Natural killer cell (primary cell): ENCODE measurements at places on chromosomes 3 and 15. TPM values are rescaled to one million over a fixed set of nuclear protein-coding genes. Genes with fewer than 3 reads are reported as not detected.
A peak's percentile ranks its signal among the peaks of the same experiment; 100 is the strongest.

DNA sequence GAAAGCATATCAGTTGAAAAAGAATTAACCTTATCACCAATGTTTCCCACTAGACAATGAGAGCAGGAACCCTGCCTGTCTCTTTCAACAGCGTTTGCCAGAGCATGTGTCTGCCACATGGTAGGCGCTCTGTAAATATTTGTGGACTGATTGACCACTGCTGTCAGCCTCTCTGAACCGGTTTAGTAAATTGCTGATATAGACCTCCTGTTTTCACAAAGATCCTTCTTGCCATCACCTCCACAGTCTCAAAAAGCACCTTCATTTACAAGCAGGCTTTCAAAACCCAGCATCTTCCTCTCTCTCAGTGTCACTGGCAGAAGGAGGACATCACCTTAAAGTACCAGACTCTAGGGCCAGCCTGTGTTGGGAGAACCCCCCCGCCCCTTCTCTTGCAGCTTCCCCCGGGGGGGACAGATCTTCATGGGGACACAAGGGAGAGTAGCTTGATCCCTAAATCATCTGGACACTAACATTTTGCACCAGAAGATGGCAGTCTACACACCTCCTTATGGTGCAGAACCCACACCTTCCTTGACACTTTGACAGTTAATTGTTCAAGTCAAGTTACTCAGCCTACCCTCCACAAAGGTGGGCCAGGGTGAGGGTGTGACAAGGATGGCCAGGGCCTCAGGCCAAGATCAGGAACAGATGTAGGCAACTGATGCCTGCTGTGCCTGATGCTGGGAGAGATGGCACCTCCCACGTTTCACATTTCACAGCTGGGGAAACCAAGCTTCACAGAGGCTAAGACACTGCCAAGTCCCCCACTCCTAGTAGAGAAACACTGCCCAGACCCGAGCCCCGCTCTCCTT, 37.8 kb upstream of the USP3 start:
- no peaks in the 10 kb centered on the region for H3K36me3 ChIP-seq
- H3K4me3 ChIP-seq, result no peak overlapping the region
- no peak overlapping the region for H3K27ac ChIP-seq
- peak; percentile 26 for DNase-seq
- no peaks in the 10 kb centered on the region for H3K27me3 ChIP-seq

GRCh38 chr3:193798051-193798450, 205.0 kb downstream of the OPA1 start:
- no peaks in the 10 kb centered on the region for H3K4me1 ChIP-seq
- no peaks in the 10 kb centered on the region for H3K36me3 ChIP-seq
- no peak overlapping the region for H3K4me3 ChIP-seq
- no peaks in the 10 kb centered on the region for H3K27me3 ChIP-seq

- no peak overlapping the region for H3K4me3 ChIP-seq
- no peak overlapping the region for H3K27ac ChIP-seq
- H3K36me3 ChIP-seq, result no peaks in the 10 kb centered on the region
- H3K27me3 ChIP-seq, result no peaks in the 10 kb centered on the region
Measured at GRCh38 chr3:32177702-32178198, 60.7 kb upstream of the CMTM8 start.

- H3K4me1 ChIP-seq, result peaks cover 36% of the 10 kb centered on the region
- no peak for DNase-seq
- H3K27ac ChIP-seq, result no peak overlapping the region
- no peak overlapping the region for H3K4me3 ChIP-seq
Measured at GRCh38 chr15:31255176-31255510, 71.5 kb upstream of the KLF13 start.

GRCh38 chr3:32203854-32204253, 34.6 kb upstream of the CMTM8 start:
- no peak overlapping the region for H3K27ac ChIP-seq
- H3K4me1 ChIP-seq, result no peaks in the 10 kb centered on the region
- H3K4me3 ChIP-seq, result no peak overlapping the region
- no peaks in the 10 kb centered on the region for H3K36me3 ChIP-seq

ACTC1 gene
- not detected for total RNA-seq

GRCh38 chr15:56934269-56934668, 15.8 kb downstream of the TCF12 start:
- no peak overlapping the region for H3K27ac ChIP-seq
- H3K27me3 ChIP-seq, result no peaks in the 10 kb centered on the region
- no peaks in the 10 kb centered on the region for H3K4me1 ChIP-seq
- peak overlapping the region; percentile 2 for H3K4me3 ChIP-seq
- no peak for DNase-seq

DNA sequence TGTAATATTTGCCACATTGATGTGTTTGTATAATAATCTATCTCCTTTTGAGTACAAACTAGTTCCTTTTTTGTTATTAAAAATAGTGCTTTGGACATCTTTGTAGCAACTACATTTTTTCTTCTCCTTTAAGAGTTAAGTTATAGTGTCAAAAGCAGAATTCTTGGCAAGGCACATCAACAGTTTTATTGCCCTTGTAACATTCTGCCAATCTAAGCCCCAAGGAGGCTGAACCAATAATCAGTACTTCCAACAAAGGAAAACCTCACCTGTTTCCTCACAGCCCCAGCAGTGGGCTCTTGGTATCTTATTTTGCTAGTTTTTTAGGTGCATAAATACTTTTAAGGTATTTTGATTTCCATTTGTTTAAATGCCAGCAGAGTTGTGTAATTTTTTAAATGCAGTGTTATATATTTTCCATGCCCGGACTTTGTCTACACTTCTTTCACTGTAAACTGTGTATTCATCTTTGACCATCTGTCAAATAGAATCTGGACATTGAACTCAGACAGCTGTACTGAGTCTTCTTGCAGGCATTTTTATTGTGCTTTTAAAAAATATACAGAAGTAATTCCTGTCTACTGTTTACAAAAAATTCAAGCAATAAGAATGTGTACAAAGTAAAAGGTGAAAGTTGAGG, 101.0 kb downstream of the MYLK start:
- H3K4me3 ChIP-seq, result no peak overlapping the region
- no peaks in the 10 kb centered on the region for H3K27me3 ChIP-seq
- no peak overlapping the region for H3K27ac ChIP-seq
- no peaks in the 10 kb centered on the region for H3K36me3 ChIP-seq
- no peak for DNase-seq
- no peaks in the 10 kb centered on the region for H3K4me1 ChIP-seq

DNA sequence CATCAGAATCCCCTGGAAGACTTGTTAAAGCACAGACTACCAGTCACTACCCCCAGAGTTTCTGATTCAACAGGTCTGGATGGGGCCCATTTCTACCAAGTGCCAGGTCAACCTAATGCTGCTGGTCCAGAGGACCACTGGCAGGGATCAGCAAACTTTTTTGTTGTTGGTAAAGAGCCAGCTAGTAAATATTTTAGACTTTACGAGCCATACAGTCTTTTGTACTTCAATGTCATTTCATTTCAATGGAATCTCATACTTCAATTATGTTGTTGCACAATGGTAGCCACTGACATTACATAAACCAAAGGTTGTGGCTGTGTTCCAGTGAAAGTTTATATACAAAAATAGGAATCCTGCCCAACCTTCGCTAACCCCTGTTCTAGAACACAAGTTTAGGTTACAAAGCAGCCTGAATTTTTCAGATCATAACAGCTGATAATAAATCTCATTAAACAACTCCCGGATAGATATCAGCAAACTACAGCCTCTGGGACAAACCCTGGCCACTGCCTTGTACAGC, 28.7 kb downstream of the ULK4 start:
- no peak for DNase-seq
- H3K4me1 ChIP-seq, result no peaks in the 10 kb centered on the region
- H3K27ac ChIP-seq, result no peak overlapping the region
- no peaks in the 10 kb centered on the region for H3K27me3 ChIP-seq
- no peaks in the 10 kb centered on the region for H3K36me3 ChIP-seq
- H3K4me3 ChIP-seq, result no peak overlapping the region
